ENCODE measurements at places on chromosomes 5 and 9.
A peak's percentile ranks its signal among the peaks of the same experiment; 100 is the strongest.

GRCh38 chr5:82403026-82403425 is 124.9 kb upstream of the RPS23 start:
- no peak for DNase-seq

GRCh38 chr9:129326061-129327005 is 148.3 kb upstream of the IER5L start:
- no peak for DNase-seq

DNA sequence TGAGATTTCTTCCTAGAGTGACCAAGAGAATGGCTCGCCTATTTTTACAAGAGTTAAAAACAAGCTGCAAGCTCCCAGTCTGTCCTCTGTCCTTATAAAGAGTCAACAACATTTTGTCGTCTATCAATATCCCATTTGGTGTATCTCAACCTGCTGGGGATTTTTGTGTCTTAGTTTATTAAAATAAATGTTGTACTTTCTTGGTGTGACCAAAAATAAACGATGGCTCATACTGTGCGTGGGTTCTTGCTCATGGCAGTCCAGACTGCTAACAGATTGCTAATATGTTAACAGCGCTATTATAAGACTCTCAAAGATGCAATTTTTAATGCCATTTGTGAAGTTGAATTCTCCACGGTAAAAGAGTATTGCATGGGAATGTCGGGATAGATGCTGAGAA is 569.9 kb downstream of the GABRG2 start:
- no peak for DNase-seq

- peak; percentile 68 for DNase-seq
Observed at GRCh38 chr5:90956511-90957097, 398.0 kb downstream of the ADGRV1 start.

DNA sequence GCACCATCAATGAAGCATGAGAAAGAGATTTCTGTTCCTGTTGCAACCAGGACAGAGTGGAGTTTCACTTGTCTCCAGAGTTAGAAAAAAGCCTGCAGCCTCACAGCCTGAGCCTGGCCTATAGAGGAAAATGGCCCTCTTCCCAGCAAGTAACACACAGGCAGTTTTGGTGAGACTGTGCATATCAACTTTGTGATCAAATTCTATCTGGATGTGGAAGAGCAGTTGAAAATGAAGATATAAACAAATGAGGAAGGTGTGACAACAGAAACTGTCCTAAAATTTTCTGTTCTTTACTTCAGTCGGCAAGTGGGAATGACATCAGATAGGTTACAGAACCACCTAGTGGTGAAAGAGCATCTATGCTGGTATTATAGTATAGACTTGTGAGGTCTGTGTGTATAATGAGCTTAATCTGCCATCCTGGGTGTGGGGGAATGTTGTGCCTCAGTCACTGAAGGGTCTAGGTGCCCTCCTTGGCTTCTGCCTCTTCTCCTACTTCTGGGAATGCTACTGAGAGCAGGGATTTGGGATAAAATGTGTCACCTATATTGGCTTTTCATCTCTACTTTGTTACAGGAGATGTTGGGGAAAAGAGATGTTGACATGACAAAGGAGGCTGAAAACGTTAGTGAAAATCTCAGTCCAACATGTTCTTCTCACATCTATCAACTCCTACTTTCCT is 28.2 kb downstream of the YIPF5 start:
- DNase-seq: peak; percentile 75

- no peak for DNase-seq
Observed at GRCh38 chr5:150729859-150730258, 29.0 kb downstream of the DCTN4 start.

Data from choroid plexus epithelial cell (primary cell).